Stimulated activated CD4-positive, alpha-beta T cell treated with anti-CD3 and anti-CD28 coated beads, Interleukin-12 subunit alpha, Interleukin-12 subunit beta, amount 100 ng/mL, for 24 hours (primary cell): ENCODE measurements at places on chromosomes 13 and 19.

- DNase-seq, result no peak
Measured at GRCh38 chr13:20546556-20546955, 20.4 kb upstream of the IFT88 start.

GRCh38 chr13:108120302-108120701 is 95.0 kb downstream of the LIG4 start:
- DNase-seq, result no peak

DNA sequence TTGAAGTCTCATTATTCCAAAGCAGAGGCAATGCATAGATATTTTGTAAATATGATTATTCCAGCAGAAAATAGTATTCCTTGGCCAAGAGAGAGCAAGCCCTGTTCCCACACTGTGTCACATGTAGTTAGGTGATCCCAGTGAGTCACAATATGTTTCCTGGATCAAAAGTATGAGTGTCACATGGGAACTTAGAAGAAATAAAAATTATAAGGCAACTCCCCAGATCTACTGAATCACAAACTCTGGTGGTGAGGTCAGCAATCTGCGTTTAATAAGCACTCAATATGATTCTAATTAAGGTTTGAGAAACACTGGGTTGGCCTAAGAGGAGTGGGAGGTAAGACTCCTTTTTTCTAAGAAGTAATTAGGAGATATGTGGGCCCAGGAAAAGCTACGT is 1504.5 kb upstream of the PCDH20 start:
- no peak for DNase-seq

- DNase-seq, result no peak
Measured at GRCh38 chr13:30983431-30983830, 51.0 kb downstream of the TEX26 start.

DNA sequence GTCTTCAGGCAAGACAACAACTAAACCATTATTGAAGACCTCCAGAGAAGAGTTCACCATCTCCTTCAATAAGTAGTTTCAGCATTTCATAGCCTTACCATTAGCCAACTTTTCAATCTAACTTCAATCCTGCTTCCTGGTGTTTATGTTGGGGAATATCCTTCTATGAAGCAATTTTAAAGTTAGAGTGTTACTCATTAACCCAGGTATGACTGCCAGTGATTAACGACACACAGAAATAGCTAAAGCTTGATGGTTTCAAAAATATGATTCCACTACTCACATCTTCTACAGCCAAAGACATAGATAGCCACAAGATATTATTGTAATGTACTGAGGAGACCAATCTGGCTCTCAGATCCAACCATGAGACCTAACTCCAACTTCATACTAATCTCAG is 403.2 kb downstream of the EFNB2 start:
- no peak for DNase-seq

DNA sequence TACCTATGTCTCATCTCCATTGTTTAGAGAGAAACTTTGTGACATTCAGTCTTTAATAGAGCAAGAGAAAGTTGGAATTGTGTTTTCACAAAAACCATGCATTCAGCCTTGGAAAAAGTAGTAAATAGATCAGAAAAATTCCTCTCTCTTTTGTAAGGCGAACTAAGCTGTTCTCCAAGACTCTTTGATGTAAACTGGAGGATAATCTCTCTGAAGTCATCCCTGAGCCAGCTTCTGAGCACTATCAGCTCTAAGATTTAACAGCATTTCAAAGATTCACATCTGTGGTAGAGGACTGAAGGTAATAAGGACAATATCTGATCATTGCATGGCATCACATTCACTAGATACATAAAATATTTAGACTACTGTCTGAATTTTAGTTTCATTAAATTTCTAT is 904.6 kb upstream of the ATXN8OS start:
- DNase-seq, result no peak

DNA sequence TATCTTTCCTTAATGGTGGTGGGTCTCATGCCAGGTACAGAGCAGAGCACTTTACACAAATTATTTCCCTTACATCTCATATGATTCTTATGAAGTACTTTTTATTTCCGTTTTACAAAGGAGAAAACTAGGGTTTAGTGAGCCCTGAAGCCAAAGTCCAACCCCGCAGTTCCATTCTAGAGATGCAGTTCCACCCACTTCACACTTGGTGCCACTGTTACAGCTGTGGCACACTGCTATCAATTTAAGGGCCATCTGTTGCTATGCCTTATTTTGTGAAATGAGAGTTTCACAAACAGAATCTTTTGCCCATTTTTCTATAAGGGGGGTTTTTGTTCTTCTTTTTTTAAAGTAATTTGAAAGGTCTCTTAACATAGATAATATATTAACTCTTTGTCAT is 12.9 kb downstream of the MIPEP start:
- no peak for DNase-seq

- DNase-seq, result no peak
Measured at GRCh38 chr13:77338961-77339401, 12.1 kb upstream of the MYCBP2 start.

DNA sequence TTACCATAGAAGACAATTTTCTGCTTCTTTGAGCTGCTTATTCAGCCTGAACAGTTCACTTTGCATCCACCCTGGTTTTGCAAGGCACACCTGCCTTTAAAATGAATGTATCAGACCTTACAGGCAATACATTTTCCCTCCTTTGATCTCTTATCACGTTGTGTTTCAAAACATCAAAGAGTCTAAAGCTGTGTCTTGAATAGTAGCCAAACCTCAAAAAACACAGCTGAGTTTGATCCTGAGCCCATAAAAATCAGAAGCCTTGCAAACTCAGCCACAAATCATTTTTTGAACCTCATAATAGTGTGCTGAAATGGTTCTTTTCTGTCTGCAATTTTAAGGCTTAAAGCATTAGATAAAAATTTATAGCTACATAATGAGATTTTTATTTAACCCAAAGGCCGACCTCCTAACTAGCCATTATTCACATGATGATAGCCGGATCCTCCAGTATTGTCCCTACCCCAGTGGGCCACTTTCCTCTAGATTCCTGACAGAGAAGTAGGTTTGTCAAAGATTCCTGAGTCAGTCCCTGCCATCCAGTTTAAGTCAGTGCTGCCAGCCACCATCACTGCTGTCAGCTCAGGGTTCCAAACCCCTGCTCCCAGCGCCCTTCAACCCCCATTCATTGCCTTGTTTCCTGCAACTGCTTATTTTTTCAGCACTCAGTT is 71.8 kb downstream of the CAB39L start:
- no peak for DNase-seq

- DNase-seq, result no peak
Measured at GRCh38 chr19:15313649-15314279, 18.6 kb downstream of the BRD4 start.

DNA sequence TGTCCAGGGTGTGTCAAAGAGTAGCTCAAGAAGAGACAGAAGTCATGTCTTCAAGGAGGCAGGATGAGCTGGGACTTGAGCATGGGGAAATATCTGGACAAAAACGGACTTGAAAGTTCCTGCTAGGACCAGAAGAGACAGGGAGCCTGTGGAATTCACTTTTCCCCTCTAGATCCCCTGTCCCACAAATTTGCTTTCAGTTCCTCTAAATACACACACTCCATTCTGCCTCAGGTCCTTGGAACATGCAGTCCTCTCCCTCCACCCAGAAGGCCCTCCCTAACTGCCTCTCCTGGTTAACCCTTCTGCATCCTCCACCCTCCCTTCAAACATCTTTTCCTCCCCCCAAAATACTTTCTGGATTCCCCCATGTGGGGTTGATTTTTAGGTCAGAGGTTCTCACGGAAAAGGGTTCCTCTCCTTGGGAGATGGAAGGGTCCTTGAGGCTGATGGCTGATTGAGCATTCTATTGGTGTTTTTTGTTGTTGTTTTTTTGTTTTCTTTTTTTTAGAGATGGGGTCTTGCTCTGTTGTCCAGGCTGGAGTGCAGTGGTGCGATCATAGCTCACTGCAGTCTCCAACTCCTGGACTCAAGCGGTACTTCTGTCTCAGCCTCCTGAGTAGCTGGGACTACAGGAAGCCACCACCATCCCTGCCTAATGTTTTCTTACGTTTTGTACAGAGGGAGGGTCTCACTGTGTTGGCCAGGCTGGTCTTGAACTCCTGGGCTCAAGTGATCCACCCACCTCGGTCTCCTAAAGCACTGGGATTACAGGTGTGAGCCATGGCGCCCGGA is 6.9 kb upstream of the RETN start:
- DNase-seq, result no peak

DNA sequence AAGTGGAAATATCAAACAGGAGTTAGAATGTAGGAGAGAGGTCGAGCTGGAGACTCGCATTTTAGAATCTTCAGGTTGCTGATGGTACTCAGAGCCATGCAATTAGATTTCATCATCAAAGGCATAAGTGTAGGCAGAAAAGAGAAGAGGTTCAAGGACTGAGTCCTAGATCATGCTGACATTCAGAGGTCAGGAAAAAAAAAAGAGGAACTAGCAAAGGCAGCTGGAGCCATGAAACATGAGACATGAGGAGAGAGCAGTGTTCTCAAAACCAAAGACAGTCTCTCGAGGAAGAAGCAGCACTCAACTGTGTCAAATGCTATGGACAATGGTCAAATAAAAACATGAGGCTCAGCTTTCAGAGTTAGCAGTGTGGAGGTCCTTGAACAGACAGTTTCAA is 12.4 kb upstream of the TPP2 start:
- DNase-seq, result no peak

DNA sequence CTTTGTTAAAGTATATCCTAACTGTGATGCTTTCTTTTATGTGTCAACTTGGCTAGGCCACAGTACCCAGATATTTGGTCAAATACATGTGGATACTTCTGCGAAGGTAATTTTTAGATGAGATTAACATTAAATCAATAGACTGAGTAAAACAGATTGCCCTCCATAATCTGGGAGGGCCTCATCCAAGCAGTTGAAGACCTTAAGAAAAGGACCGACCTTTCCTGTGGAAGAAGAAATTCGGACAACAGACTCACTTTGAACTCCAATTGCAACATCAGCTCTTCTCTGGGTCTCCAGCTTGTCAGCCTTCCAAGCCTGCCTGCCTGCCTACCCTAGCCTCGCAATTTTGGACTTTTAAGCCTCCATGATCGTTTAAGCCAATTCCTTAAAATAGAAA is 57.9 kb upstream of the DOCK9 start:
- no peak for DNase-seq

GRCh38 chr19:9883764-9884163 is 48.6 kb downstream of the PIN1 start:
- DNase-seq, result no peak

DNA sequence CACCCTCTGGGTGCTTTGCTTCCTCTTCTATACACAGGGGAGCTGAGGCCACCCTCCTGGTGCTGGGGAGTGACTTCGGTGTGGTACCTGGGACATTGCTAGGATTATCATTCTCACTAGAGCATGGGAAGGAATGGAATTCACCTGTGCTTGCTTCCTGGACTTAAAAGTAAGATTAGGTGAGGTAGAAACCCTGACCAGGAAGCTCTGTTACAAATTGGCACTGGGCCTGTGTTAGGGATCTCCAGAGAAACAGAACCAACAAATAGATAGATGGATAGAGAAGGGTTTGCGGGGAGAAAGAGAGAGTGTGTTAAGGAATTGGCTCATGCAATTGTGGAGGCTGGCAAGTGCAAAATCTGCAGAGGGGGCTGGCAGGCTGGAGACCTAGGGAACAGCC is 13.9 kb upstream of the SIAH3 start:
- no peak for DNase-seq

DNA sequence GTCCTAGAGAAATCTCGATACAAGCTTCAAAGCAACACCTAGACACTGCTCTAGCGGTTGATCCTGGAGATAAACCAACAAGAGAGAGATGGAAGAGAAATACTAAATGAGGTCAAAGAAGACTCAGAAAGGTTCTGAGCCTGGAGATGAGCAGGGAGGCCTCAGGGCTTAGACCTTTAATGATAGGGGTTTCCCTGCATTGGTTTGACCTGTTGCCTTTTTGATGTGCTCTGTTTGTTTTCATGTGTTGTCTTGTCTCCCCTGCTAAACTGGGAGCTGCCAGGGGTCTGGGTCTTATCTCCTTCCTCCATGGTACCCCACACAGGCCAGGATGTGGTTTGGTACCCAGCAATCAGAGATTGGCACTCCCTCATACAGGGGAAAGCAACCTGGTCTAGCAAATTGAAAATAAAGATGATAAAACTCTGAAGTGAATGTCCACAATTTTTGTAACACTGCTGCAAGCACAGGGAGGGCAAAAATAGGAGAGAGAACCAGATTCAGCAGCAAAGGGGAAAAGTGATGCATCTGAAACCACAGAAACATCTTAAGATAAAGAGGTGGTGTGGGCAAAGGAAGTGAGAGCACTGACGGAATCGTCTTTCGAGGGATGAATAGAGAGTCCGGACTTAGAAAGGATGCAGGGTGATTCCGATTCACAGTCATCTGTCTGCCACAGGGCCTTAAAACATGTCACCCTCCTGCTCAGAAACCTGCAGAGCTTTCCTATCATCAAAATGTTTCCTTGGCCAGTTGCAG is 3.5 kb downstream of the FFAR2 start:
- DNase-seq, result no peak

DNA sequence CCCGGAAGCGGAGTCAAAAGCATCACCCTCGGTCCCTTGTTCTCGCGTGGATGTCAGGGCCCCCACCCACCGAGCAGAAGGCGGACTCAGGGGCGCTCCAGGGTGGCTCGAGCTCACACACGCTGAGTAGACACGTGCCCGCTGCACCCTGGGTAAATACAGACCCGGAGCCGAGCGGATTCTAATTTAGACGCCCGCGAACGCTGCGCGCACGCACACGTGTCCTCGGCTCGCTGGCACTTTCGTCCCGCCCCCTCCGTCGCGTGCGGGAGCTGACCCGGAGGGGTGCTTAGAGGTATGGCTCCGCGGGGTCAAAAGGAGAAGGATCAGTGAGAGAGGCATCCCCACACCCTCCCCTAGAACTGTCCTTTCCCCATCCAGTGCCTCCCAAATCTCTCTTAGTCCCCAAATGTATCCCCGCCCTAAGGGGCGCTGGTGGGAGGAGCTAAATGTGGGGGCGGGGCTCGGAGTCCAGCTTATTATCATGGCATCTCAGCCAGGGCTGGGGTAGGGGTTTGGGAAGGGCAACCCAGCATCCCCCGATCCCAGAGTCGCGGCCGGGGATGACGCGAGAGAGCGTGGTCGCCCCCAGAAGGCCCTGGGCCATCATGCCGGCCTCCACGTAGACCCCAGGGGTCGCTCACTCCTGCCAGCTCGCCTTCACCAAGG is 451 bp upstream of the ICAM5 start:
- DNase-seq, result no peak

DNA sequence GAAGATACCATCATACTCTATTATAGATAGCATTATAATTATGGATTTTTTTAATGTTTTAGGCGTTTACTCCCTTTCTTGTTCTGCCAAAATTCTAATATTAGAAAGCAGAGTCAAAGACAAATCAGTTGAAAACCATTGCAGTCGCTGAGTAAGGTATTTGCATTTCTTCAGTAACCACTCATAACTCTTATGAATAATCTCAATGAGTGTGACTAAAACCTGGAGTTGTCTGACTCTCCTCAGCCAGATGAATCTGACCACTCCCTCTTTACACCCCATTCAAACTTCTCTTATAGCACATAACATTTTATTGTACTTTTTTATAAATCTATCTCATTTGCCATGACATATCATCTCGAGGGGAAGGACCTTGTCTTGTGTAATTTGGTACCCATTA is 1006.5 kb downstream of the DIAPH3 start:
- DNase-seq, result no peak

GRCh38 chr13:41639955-41640780 is 182.8 kb downstream of the RGCC start:
- DNase-seq, result no peak

- no peak for DNase-seq
Measured at GRCh38 chr19:38875656-38876395, 2.2 kb downstream of the RINL start.
